Muscle of leg (tissue), 16 donors: ENCODE measurements at places on chromosomes 6 and 20. TPM values are rescaled to one million over a fixed set of nuclear protein-coding genes. Genes with fewer than 3 reads are reported as not detected.

GRCh38 chr6:1135726-1136414 lies 176.0 kb upstream of the FOXQ1 start:
- DNase-seq = no peak

GRCh38 chr20:3208786-3209256 lies 477 bp upstream of the ITPA start:
- DNase-seq = peak; percentile 26

- no peak for DNase-seq
Measured at GRCh38 chr6:119324718-119325117, 24.8 kb downstream of the MAN1A1 start.

DNA sequence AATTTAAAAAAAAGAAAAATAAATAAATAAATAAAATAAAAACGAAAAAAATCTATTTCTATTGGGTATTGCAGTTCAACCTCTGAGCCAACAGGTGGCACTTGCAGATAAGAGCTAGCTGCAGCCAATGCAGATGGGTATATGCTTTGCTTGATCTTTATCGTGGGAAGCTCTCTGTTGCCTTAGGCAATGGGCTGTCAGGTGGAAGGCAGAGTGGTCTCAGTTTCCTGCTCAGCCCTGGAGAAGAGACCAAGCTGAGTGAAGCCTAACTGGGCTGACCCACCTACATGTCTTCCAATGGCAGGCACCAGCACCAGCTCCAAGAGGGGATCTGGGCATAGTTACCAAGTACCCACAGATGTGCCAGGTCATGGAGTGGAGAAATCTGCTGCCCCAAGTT lies 95.0 kb downstream of the AK9 start:
- no peak for DNase-seq

DNA sequence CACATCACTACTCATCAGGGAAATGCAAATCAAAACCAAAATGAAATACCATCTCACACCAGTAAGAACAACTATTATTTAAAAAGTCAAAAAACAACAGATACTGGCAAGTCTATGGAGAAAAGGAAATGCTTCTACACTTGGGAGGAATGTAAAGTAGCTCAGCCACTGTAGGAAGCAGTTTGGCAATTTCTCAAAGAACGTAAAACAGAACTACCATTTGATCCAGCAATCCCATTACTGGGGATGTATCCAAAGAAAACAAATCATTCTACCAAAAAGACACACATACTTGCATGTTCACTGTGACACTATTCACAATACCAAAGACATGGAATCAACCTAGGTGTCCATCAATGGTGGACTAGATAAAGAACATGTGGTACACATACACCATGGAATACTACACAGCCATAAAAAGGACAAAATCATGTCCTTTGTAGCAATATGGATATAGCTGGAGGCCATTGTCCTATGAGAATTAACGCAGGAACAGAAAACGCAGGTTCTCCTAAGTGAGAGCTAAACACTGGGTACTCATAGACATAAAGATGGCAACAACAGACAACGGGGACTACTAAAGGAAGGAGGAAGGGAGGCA lies 260.4 kb downstream of the RNGTT start:
- no peak for DNase-seq

DNA sequence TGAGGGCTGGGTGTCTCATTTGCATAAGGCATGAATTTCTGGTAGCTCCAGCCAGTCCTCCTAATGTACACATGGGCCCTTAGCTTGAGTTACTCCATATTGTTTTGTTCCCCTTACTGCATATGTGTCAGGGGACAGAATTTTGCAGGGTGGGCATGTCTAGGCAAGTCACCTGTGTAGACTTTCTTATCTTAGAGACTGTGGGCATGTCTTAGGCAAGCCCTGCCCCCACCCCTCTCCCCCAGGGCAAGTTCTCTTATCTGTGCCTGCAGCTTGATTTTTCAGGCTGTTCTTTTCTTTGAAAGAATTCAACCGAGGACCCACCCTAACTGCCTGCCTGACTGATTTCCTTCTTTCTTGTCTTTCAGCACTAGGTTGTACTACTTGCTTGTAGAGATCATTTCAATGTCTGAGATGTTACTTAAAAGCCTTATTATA lies 32.1 kb downstream of the NHLRC1 start:
- no peak for DNase-seq

GRCh38 chr6:63487103-63487813 lies 85.0 kb upstream of the LOC128125822 start:
- DNase-seq = no peak

DNA sequence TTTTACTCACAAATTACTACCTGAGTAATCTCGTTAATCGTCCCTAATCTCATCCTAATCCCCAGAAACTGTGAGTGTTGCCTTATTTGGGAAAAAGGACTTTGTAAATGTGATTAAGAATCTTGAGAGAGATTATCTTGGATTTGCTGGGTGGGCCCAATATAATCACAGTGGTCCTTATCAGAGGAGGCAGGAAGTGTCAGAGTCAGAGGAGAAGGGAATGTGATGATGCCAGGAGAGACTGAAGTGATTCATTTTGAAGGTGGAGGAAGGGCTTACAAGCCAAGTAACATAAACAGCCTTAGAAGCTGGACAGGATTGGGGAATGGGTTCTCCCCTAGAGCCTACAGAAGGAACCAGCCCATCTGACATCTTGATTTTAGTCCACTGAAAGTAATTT lies 16.7 kb downstream of the RPP21 start:
- DNase-seq = no peak

GRCh38 chr20:54065601-54066038 lies 4.8 kb downstream of the BCAS1 start:
- DNase-seq = no peak

- DNase-seq = no peak
Measured at GRCh38 chr6:138336221-138336620, 41.5 kb upstream of the SMIM28 start.

GRCh38 chr6:169528755-169529154 lies 173.1 kb downstream of the WDR27 start:
- peak; percentile 30 for DNase-seq

- DNase-seq = no peak
Measured at GRCh38 chr6:10587656-10588406, 66.7 kb downstream of the GCNT2 start.

- no peak for DNase-seq
Measured at GRCh38 chr6:45686841-45687569, 309.3 kb upstream of the SUPT3H start.

DNA sequence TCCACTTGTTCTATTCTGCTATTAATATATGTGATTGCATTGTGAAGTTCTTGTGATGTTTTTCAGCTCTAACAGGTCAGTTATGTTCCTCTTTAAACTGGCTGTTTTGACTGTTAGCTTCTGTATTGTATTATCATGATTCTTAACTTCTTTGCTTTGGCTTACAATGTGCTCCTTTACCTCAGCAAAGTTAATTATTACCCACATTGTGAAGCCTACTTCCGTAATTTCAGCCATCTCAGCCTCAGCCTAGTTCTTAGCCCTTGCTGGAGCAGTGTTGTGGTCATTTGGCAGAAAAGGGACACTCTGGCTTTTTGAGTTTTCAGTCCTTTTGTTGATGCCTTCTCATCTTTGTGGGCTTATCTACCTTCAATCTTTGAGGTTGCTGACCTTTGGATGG lies 440.2 kb downstream of the TBC1D32 start:
- DNase-seq = no peak

DNA sequence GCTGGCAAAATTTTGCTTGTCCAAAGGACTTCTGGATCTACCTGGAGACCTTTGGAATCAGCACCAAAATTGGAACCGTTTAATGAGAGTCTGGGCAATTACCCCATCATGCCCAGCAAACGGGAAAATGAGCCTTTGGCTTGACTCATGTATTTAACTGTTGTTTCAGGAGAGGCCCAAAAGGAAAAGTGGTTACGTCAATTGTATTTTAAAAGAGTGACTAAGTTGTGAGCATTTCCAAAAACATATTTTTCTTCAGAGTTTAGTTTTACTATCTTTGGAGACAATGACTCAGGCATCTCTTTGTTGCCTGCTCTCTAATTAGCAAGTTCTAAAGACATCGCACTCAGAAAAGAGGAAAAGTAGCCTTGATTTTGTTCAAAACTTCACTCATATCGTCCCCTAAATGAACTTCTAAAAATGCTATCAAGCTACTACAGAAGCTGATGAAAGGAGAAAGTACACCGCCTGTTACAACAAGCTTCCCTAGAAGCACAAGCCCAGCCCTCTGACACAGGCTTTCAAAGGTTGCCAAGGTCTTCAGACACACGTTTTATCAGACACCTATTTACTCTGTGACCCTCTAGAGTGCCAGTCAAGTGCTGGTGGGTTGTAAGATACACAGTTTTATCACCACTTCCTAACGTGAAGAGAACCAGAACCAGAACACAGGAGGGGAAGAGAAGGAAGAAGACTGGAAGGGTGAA lies 146.2 kb downstream of the TBX18 start:
- DNase-seq = peak; percentile 7

DNA sequence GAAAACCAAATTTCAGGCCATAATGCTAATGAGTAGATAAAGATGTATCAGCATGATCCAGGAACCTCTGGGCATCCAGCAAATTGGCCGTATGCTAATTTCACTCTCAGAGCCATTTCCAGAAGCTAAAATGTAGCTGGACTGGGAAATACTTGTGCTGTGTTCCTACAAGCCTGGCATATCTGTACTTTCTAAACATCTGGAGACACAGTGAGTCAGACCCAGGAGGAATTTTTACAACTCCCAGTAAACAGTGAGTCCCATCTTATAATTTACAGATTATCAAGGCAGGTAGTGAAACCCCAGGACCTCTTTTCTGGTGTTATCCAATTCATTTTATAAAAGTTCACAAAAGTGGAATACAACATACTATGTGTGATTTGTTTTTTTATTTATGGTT lies 683.0 kb upstream of the ADGRB3 start:
- DNase-seq = no peak

GRCh38 chr6:132614554-132614953 lies 9.5 kb downstream of the TAAR2 start:
- DNase-seq = no peak

ADGRF5 gene
- polyA plus RNA-seq = 28.7 TPM

SUMO4 gene
- 0.19 TPM for polyA plus RNA-seq

RSPH3 gene
- polyA plus RNA-seq = 5.2 TPM

FAXC gene
- 1.7 TPM for polyA plus RNA-seq

LPA gene
- polyA plus RNA-seq = 0.07 TPM

TRIM40 gene
- not detected for polyA plus RNA-seq

LY6G6C gene
- polyA plus RNA-seq = 0.37 TPM

CCM2L gene
- polyA plus RNA-seq = 6.7 TPM

MACROD2 gene
- 3.1 TPM for polyA plus RNA-seq

SERINC3 gene
- polyA plus RNA-seq = 41.3 TPM

HNF4A gene
- 0.03 TPM for polyA plus RNA-seq

SNAP91 gene
- polyA plus RNA-seq = 1.5 TPM

GNMT gene
- 0.60 TPM for polyA plus RNA-seq

BNIP5 gene
- polyA plus RNA-seq = 0.06 TPM
